ENCODE measurements at places on chromosomes 4 and X.

- no peak for DNase-seq
These were observed 25.6 kb downstream of the CD99L2 start for GRCh38 chrX:150872773-150873336.

DNA sequence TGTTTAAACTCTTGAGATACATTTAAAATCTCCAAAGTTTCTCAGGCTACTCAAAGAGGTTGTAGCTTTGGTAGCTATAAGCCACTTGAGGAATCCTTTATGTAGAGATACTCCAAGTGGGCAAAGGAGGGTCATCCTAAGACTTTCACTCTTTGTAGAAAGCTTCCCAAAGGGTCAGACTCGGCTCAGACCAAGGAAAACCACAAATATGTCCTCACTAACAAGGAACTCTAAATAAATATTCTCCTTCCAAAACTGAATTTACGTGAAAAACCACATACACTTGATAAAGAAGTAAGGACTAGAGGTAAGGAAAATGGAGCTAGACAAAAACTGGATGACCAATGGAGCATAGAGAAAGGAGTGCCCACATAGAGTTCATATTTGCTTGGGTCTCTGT lies 41.7 kb upstream of the DDX60 start:
- DNase-seq = no peak

- no peak for DNase-seq
These were observed 62.3 kb downstream of the TMA16 start for GRCh38 chr4:163556650-163557391.

DNA sequence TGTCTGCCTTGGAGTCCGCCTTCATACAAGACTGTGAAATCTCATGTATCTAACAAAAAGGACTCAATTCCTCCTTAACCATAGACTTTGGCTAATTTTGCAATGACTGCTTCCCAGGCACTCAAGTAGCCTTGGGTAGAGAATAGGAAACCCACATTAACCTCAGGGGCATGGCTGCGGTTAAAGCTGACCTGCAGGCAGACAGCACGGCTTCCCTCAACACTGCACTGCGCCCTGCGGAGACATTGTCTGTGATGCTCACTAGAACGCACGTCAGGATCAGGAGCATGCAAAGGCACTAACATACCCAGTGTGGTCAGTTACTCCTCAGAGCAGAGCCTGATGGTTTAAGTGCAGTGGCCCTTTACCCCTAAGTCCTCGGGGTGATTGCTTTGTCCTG lies 10.3 kb upstream of the GPR143 start:
- DNase-seq = no peak

GRCh38 chr4:94911106-94911505 lies 153.4 kb downstream of the BMPR1B start:
- DNase-seq = no peak
